ENCODE measurements at places on chromosomes 2 and 18.

GRCh38 chr18:48949606-48950535, 894 bp downstream of the SMAD7 start:
- peak; percentile 43 for DNase-seq

DNA sequence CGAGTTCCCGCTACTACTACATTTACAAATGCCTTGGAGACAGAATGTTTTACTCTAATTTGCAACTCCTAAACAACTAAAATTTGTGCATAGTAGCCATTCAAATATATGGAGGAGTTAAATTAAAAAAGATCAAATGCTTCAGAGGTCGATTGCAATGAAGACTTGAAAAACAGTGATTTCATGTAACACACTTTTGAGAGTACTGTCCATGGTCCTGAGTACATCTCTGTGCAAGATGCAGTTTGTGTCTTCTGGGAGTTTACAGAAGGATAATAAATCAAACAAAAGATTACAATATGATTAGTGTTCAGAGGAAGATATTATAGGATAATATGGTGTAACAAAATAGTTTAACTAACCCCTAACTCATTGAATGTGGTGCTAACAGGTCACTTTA, 894.7 kb downstream of the TMEM182 start:
- no peak for DNase-seq

DNA sequence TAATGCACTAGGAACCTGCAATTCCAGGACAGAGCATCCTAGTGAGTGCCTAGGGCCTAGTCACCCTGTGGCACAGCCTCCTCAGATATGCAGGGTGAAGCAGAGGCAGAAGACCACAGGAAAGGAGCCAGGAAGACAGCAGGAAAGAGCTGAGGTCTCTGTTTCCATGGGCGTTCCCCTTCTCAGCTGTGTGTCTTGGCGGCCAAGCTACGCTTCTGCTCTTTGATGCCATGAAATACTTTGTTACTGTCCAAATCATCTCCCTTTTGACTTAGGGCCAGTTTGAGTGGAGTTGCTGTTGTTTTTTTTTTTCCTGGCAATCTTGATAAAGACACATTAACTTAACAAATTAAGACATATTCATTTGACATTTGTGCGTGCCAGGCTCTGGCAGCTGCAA, 67.3 kb downstream of the APOB start:
- peak; percentile 20 for DNase-seq

DNA sequence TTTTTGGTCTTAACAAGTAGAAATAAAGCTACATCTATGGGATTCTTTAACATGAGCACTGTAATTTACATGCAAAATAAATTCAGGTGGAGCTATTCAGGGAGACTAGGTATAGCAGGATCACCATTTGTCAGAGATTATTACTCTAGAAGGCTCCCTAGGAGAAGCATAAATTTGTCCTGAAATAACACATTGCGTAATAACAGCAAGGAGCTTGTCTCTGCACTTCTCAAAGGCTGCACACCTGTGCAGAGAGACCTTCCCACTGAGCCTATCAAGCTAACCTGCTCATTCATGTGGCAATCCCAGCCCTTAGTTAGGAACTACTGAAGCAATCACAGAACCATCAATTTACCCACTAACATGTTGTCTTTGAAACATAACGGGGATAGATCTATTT, 437.4 kb upstream of the MC4R start:
- DNase-seq, result no peak

- no peak for DNase-seq
These were observed 20.8 kb downstream of the GAREM2 start for GRCh38 chr2:26193578-26194231.

- DNase-seq, result no peak
These were observed 121.0 kb upstream of the KYNU start for GRCh38 chr2:142756430-142756829.

DNA sequence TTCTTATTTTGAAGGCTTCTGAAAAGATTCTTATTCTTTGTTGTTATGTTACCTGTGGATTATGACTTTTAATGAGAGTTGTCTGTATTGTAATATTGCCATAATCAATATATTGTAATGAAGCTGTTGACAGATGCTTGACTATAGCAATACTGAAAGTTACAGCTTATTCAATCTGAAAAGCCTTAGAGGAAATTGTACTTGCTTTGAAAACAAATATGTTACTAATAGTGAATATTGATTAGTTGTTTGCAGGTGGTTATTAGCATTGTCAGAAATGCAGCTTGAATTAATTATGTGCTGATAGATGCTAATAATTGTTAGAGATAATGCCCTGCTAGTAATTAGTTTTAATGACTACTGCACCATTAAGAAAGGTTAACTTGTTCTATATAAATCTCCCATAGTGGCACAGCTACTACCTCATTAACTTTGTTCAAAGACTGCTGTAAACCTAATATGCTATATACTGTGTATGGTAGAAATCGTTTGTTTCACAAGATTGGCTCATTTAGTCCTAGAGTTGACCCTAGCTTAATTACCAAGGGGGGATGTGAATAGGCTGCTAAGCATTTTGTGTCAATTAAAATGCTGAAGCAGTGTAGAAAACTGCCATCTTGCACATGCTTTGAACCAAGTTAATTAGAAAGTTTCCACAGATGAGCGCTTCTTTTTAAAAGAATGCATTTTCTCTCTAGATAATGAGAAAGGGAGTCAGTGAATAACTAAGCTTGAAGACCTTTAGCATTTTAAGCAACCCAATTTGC, 30.5 kb downstream of the SLC39A10 start:
- DNase-seq, result no peak

DNA sequence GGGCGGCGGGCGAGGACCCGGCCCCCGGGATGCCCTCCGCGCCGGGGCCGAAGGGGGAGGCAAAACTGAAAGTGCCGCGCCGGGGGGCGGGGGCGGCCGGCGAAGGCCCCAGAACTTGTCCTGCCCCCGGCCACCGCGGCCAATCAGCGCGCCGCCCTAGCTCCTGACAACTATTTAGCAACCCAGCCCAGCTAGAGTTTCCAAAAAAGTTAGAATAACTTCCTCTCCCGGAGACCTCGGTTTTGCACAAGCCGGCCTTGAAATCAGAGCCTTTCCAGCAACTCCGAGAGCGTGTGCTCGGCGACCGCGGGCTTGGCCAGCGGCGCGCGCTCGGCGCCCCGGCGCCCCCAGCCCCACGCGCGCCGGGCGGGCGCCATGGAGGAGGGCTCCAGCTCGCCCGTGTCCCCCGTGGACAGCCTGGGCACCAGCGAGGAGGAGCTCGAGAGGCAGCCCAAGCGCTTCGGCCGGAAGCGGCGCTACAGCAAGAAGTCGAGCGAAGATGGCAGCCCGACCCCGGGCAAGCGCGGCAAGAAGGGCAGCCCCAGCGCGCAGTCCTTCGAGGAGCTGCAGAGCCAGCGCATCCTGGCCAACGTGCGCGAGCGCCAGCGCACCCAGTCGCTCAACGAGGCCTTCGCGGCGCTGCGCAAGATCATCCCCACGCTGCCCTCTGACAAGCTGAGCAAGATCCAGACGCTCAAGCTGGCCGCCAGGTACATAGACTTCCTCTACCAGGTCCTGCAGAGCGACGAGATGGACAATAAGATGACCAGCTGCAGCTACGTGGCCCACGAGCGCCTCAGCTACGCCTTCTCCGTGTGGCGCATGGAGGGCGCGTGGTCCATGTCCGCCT, at the start of gene TWIST2:
TWIST2 (plus strand) TSS at position 245 of the 850 bp plus-strand sequence; CDS start at position 376, 131 bp downstream.
- DNase-seq, result no peak

GRCh38 chr2:109061736-109062135, 67.3 kb upstream of the SH3RF3 start:
- DNase-seq, result no peak

- DNase-seq, result no peak
These were observed 116.9 kb downstream of the TPGS2 start for GRCh38 chr18:36711813-36712444.

DNA sequence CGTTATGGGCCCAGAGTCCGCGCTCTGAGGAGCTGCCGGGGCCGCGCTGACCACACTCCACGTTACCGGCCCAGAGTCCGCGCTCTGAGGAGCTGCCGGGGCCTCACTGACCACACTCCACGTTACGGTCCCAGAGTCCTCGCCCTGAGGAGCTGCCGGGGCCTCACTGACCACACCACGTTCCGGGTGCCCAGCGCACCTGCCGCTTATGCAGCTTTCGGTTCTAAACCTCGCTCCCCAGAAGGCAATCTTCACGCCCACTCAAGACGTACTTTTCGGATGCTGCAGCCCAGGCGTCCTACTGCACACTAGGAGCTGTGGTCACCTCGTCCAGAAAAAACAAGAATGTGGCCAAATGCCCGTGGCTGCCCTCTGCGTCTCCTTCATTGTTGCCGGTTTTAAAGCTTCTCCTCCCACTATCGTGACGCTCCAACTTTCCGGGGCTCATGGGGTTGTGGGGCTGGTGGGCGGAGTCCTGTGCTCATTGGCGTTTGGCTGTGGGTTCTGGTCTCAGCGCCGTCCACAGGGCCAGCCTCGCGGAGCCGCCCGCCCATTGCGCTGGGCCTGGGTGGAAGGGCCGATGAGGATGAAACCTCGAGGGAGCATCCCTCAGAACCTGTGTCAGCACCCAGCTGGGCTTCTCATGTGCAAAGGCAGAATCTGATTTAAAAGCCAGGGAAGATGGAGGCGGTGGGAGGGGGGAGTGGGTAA, 11.9 kb downstream of the KCNG2 start:
- DNase-seq, result no peak
